ENCODE measurements at places on chromosomes 2 and 18. TPM values are rescaled to one million over a fixed set of nuclear protein-coding genes. Genes with fewer than 3 reads are reported as not detected.

CXCR4 gene
- total RNA-seq: not detected

CDCA7 gene
- total RNA-seq: 22.0 TPM

ANKRD39 gene
- 31.0 TPM for total RNA-seq

STARD6 gene
- not detected for total RNA-seq

POTEF gene
- not detected for total RNA-seq

FAM98A gene
- 73.4 TPM for total RNA-seq

ADCY3 gene
- 42.9 TPM for total RNA-seq

CLK1 gene
- 50.1 TPM for total RNA-seq

Measured in melanocyte of skin (primary cell).